Cortex of kidney (tissue), 1 donor: ENCODE measurements at places on chromosomes 2 and 18.

DNA sequence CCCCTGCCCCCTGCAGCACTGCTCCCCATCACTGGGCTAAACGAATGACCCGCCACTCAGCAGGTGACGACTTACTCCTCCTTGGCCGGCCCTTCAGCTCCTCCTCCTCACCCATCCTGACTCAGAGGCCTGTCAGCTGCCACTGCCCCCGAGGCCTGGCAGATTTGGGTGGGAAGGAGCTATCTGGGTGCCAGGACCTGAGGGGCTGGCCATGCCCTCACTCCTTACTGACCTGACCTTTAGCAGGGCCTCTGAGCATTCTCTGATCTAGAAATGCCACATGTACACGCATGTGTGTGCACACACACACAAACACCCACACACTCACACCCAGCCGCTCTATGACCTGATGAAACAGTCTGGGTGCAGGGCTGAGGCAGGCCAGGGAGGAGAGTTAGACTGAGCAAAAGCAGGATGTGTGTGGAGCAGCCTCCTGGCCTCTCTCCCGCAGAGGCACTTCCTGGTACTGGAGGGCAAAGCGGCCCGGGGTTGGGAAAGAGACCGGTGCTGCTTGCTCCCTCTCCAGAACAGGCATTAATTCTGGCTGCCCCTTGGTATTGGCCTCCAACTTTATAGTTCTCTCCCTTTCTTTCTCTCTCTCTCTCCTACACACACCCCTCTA lies 68.0 kb downstream of the ZFP36L2 start:
- DNase-seq, result no peak

GRCh38 chr2:25885933-25886332 lies 7.6 kb upstream of the ASXL2 start:
- DNase-seq, result no peak

DNA sequence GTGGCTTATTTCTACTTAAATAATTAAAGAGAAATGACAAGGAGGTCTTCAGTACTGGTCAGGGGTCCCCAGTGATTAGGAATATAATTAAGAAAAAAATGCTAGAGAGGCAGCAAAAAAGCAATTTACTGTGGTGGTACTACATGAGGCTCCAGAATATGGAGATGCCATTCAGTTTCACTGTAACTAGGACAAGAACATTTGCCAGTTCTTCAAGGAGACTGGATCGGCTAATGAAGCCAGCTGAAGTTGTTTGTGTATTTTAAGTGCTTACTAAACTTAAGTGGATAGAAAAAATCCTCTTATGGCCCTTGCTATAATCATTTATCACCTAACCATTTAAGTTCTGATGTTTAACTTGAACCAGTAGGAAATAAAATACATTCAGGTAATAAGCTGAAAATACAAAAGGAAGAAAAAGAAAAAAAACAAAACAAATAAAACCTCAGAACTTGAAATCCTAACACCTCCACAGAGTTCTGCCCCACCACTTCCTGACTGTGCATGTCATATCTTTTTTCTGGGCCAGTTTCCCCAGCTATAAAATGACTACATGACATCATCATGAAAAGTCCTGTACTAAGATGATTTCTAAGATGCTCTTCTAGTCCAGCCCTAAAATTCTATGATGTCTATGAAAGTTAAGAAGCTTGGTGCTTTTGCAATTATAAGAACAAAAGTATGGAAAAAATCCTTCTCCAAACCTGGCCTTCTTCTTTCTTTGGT lies 98.0 kb downstream of the TRABD2A start:
- DNase-seq, result no peak

DNA sequence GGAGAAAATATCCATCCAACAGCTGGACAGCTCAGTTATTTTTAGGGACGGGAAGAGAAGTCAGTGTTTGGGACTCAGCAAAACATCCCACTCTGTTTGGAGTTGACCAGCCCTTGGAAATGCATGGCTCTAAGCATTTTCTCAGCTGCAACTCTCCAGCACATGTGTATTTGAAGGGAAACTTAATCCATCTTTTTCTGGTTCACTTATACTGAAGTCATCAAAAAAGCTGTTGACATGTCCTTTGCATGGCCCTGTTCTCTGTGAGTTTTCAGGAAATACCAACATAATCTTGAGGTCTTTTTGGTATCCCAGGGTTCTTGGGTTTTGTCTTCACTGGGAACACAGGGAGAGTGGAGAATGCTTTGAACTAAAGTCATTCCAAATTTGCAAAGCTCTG lies 91.9 kb upstream of the CELF4 start:
- no peak for DNase-seq

- no peak for DNase-seq
Measured at GRCh38 chr2:172995323-172996244, 80.1 kb upstream of the MAP3K20 start.

GRCh38 chr2:29663268-29663667 lies 258.1 kb downstream of the ALK start:
- DNase-seq, result no peak

GRCh38 chr2:133828913-133829312 lies 260.6 kb upstream of the NCKAP5 start:
- DNase-seq, result no peak

DNA sequence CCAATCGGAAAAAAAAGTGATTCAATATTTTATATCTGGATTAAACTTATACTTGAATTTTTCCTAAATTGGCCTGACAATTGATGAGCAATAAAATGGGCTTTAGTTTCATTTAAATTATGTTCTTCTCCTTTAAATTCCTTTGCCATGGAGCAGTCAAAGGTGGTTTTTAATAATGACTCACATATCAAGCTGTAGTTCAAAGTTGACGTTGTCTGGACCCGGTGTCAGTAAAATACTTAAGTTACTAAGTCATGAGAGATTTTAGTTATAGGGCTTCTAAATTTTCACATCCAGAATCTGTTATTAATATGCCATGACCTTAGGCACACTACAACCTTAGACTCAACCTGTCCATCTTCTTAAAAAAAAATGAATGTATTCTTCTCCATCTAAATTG lies 62.5 kb downstream of the CDH2 start:
- DNase-seq, result no peak
